ENCODE measurements at places on chromosomes 4 and X.

DNA sequence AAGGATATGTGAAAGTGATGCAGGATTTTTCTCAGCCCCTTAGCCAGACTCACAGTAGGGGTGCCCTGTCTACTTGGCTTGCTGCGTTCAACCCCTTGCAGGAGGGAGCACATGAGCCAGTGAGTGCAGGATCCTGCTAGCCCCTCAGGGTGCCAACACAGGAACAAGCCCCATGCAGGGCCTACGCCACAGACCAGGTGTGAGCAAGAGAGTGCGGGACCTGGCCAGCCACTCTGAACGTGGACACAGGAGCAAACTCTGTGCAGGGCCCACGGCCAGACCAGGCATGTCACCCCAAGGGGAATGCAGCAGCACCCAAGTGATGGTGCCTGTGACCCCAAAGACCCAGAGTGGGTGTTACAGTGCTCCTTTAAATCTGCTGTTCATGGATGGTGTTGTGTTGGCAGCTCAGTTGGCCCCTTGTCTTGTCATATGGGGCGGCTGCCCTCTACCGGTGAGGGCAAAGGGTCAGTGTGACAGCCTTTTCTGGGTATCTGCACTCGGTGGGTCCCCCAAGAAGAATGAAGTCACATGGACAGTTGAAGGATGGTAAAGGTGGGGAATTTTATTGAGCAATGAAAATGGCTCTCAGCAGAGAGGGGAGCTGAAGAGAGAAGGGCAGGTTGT lies 188.4 kb upstream of the MAOA start:
- no peak for DNase-seq

- no peak for DNase-seq
These were observed 220.3 kb upstream of the VEGFC start for GRCh38 chr4:177012918-177013545.

GRCh38 chr4:156901871-156902270 lies 69.7 kb downstream of the PDGFC start:
- DNase-seq = no peak

DNA sequence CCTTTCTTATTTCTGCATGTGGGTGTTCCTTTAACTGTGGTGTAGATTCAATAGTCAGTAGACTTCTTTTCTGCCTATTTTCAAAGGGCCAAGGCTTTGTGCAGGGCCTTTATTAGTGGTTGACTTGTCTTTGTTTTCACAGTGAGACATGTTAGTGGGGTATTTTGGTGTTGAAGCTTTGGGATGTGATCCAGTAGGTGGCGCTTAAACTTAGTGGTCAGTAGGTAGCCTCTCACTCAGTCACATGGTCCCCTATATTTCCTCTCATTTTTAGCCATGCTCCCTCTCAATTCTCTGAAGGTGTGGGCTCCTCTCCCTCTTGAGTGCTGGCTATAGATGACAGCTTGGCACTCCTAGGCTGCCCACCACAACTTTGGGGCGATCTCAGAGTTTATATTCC lies 23.4 kb upstream of the SLC10A7 start:
- DNase-seq = peak; percentile 50

GRCh38 chr4:138702190-138702824 lies 313.3 kb upstream of the NOCT start:
- DNase-seq = no peak

- no peak for DNase-seq
These were observed 451.2 kb downstream of the FAT4 start for GRCh38 chr4:125765941-125766340.

DNA sequence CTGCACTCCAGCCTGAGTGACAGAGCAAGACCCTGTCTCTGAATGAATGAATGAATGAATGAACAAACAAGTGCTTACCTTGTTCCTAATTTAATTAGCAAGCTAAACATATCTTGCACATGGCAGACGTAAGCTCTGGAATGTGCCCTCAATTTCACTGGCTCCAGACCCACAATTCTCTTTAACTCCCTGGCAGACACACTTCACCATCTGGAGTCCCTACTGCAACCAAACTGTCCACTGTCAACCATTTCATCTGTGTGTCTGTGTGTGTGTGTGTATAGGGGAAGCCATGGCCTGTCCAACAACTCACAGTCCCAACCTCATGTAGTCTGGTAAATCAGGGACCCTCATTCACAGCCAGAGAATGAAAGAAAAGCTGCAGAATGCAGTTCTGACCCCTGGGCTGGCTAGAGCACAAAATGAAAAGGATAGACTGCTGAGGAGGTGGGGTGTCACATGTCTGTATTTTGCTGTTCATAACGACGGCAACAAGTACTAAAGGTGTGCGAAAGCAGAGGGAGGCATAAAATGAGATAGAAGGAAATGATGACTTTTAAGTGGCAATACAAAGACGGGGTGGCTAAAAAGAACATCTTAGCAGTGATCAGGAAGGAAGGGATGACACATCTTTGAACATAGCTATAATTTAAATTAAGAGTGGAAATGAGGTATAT lies 114.1 kb downstream of the TSPAN5 start:
- no peak for DNase-seq

GRCh38 chrX:21939906-21940305 lies 603 bp upstream of the SMS start:
- DNase-seq = no peak
